ENCODE measurements at places on chromosomes 7 and 10. TPM values are rescaled to one million over a fixed set of nuclear protein-coding genes. Genes with fewer than 3 reads are reported as not detected.

- no peak for DNase-seq
These were observed 1.4 kb downstream of the ZNF282 start for GRCh38 chr7:149196705-149197171.

GRCh38 chr7:155533827-155534690, 12.3 kb downstream of the CNPY1 start:
- DNase-seq = no peak

DNA sequence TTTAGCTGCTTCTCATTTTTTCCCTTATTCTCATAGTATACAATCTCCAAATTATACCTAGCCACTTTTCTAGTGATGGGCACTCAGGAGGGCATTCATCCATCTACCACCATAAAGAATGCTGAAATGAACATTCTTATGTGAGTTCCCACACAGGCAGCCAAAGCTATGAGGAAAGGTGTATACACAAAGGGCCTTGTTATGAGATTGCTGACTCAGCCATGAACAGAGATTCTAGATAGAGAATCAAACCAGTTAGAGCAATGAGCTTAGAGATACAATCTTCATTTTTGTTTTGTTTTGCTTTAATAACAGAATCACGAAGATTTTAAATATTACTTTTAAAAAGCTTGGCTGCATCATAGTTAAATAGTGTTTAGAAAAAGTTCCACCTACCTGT, 54.8 kb upstream of the TNKS2 start:
- no peak for DNase-seq

GRCh38 chr10:58266003-58266825, 1.5 kb downstream of the IPMK start:
- DNase-seq = no peak

- no peak for DNase-seq
These were observed 142.9 kb downstream of the PTPRN2 start for GRCh38 chr7:158444501-158445420.

SHTN1 gene
- 7.4 TPM for total RNA-seq

RTKN2 gene
- total RNA-seq = 2.5 TPM
